ENCODE measurements at places on chromosomes 13 and 19. TPM values are rescaled to one million over a fixed set of nuclear protein-coding genes. Genes with fewer than 3 reads are reported as not detected.

ZNF667 gene
- 1.0 TPM for total RNA-seq

PRDX2 gene
- 274 TPM for total RNA-seq

CFAP97D2 gene
- total RNA-seq, result not detected

CACNA1A gene
- 1.3 TPM for total RNA-seq

SLC25A42 gene
- total RNA-seq, result 22.2 TPM

FUT3 gene
- total RNA-seq, result not detected

LRG1 gene
- 0.07 TPM for total RNA-seq

TMC4 gene
- total RNA-seq, result 4.6 TPM

CASP14 gene
- total RNA-seq, result not detected

PNMA8B gene
- total RNA-seq, result 0.07 TPM

ZIC5 gene
- total RNA-seq, result not detected

ZNF627 gene
- 4.7 TPM for total RNA-seq

TSHZ3 gene
- total RNA-seq, result 1.7 TPM

CYSLTR2 gene
- total RNA-seq, result 3.1 TPM

TEX26 gene
- total RNA-seq, result not detected

EBI3 gene
- 0.27 TPM for total RNA-seq

SPACA4 gene
- total RNA-seq, result not detected

GRAMD1A gene
- 114 TPM for total RNA-seq

HSPB6 gene
- total RNA-seq, result 0.69 TPM

ZNF730 gene
- total RNA-seq, result 1.3 TPM

VSIG10L gene
- total RNA-seq, result 0.99 TPM

ZNF492 gene
- total RNA-seq, result 2.7 TPM

AMH gene
- total RNA-seq, result 9.2 TPM

MRPS31 gene
- 36.2 TPM for total RNA-seq

ZNF329 gene
- total RNA-seq, result 5.5 TPM

SERP2 gene
- not detected for total RNA-seq

BRSK1 gene
- 6.8 TPM for total RNA-seq

NALCN gene
- not detected for total RNA-seq

B9D2 gene
- 11.7 TPM for total RNA-seq

IL17D gene
- total RNA-seq, result not detected

KLHL1 gene
- total RNA-seq, result not detected

PTH2 gene
- total RNA-seq, result 1.2 TPM

ZNF302 gene
- 23.1 TPM for total RNA-seq

CRB3 gene
- total RNA-seq, result 0.33 TPM

UNC13A gene
- total RNA-seq, result 0.02 TPM

OXGR1 gene
- not detected for total RNA-seq

ADGRL1 gene
- 14.0 TPM for total RNA-seq

ZNF766 gene
- total RNA-seq, result 24.0 TPM

IGFL2 gene
- not detected for total RNA-seq

EDDM13 gene
- total RNA-seq, result 2.2 TPM

ERICH6B gene
- not detected for total RNA-seq

OR7D2 gene
- not detected for total RNA-seq

FOXA3 gene
- total RNA-seq, result not detected

PSG2 gene
- not detected for total RNA-seq

MADCAM1 gene
- 0.15 TPM for total RNA-seq

Data from activated CD4-positive, alpha-beta T cell treated with anti-CD3 and anti-CD28 coated beads, Interleukin-2, amount 10 ng/mL, durations not matched to agents 7 days and 5 days (primary cell).